Hindlimb muscle (tissue), 1 donor: ENCODE measurements at places on chromosomes 1 and 21. TPM values are rescaled to one million over a fixed set of nuclear protein-coding genes. Genes with fewer than 3 reads are reported as not detected.

ALX3 gene
- not detected for polyA plus RNA-seq

TRABD2B gene
- 5.5 TPM for polyA plus RNA-seq

TMEM79 gene
- polyA plus RNA-seq, result 5.0 TPM

FAM163A gene
- 0.31 TPM for polyA plus RNA-seq

GRCh38 chr1:7473223-7474142, 297.6 kb upstream of the VAMP3 start:
- DNase-seq, result no peak

GRCh38 chr21:8993284-8993942, 1528.0 kb upstream of the TPTE start:
- no peak for DNase-seq

GRCh38 chr1:63142001-63142400, 180.4 kb upstream of the FOXD3 start:
- no peak for DNase-seq

DNA sequence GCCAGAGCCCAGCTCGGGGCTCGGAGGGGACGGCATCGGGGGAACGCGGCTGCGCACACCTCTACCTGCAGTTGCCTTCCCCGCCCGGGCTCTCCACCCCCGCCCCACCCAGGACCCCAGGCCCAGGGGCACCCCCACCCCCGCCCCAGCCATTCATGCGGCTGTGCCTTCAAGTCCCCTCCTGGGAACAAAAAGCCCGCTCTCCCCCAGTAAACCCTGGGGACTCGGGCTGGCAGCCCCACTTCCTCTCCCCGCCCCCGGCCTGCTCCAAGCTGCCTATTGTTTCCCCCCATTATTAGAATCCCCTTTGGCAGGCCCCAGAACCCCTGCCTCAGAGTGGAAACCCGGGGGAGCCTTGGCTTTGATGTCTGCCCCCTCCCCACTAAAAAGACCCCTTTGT, 18.0 kb downstream of the MEGF6 start:
- DNase-seq, result no peak

- no peak for DNase-seq
These were observed 153.9 kb upstream of the IRF2BP2 start for GRCh38 chr1:234763910-234764309.

DNA sequence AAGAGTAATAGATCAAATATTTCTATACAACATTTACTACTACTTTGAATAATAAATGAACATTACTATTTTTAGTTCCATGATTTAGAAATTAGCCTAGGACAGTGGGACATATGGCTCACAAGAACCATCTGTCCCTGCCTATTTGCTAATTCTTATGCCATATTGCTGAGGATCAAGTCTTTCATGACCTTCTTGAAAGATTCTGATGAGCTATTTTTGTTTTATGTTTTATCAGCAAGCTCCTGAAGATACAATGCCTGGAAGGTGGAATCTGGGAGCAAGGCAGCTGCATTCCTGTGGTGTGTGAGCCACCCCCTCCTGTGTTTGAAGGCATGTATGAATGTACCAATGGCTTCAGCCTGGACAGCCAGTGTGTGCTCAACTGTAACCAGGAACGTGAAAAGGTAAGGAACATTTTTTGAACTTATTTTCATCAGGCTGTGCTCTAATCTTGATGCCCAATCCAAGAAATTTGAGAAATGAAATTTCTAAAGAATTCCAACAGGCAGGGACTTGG, 326.7 kb downstream of the PAPPA2 start:
- no peak for DNase-seq

GRCh38 chr1:236209185-236209584, 66.8 kb downstream of the GPR137B start:
- no peak for DNase-seq
